ENCODE measurements at places on chromosomes 12 and 14.
A peak's percentile ranks its signal among the peaks of the same experiment; 100 is the strongest.

- no peak for DNase-seq
Observed at GRCh38 chr12:14207905-14208551, 157.5 kb upstream of the ATF7IP start.

DNA sequence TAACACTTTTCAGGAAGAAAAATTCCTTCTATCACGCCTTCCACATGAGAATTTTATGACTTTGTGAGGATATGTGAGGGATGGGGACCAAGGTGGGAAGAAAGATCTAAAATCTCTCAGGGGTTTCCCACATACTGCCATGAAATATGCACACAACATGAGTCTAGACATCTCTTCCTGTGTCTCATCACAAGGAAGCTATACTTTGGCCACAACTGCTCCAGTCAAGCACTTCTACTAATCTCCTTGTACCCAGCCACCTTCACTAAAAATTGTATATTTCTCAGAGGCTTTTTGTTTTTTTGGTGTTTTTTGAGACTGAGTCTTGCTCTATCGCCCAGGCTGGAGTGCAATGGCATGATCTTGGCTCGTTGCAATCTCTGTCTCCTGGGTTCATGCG is 3.2 kb downstream of the OSBPL8 start:
- DNase-seq: no peak

DNA sequence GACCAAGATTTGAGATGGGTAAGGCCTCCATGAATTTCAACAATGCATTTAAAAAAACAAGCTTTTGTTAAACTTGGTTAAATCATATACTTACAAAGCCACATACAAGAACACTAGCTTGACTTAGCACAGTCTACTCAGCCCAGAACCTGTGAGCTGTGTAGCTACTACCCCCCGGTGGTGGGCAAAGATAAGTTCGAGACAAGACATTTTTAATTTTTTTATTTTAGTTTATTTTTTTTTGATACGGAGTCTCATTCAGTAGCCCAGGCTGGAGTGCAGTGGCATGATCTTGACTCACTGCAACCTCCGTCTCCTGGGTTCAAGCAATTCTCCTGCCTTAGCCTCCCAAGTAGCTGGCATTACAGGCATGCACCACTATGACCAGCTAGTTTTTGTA is 3.7 kb upstream of the NECAP1 start:
- DNase-seq: no peak

- no peak for DNase-seq
Observed at GRCh38 chr12:51751661-51752060, 96.9 kb downstream of the FIGNL2 start.

- no peak for DNase-seq
Observed at GRCh38 chr14:79825046-79825521, 386.2 kb downstream of the DIO2 start.

- DNase-seq: no peak
Observed at GRCh38 chr14:23787436-23787835, 151.3 kb downstream of the DHRS2 start.

GRCh38 chr12:40336573-40337199 is 111.9 kb downstream of the LRRK2 start:
- DNase-seq: no peak

DNA sequence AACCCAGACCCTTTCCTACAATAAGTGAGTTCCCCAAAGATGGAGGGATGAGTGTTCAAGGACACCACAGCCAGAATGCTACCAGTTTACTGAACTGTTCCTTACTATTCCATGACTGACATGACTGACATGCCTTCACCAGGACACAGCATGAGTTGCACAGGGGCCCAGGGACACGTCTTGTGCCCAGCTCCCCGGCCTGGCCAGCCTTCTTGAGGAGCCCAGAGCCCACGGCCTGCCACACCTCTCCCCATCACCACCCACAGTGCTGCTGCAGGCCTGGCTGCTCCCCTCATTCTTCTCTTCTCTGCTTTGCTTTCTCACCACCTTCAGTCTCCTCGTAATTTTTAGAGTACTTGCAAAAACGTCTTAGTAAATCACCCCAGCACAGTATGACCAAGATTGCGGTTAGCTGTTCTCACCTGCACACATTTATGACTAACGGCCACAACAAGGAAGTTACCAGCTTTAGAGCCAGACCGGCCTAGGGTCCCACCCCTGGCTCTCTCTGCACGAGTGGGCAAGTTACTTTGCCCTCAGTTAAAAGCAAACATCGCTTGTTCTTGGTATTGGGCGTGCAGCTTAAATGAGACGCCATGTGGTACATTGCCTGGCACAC is 18.5 kb downstream of the PPP2R5E start:
- DNase-seq: no peak

- DNase-seq: no peak
Observed at GRCh38 chr12:45637706-45638105, 91.8 kb upstream of the ARID2 start.

- DNase-seq: no peak
Observed at GRCh38 chr12:57135527-57136326, 7.4 kb downstream of the LRP1 start.

DNA sequence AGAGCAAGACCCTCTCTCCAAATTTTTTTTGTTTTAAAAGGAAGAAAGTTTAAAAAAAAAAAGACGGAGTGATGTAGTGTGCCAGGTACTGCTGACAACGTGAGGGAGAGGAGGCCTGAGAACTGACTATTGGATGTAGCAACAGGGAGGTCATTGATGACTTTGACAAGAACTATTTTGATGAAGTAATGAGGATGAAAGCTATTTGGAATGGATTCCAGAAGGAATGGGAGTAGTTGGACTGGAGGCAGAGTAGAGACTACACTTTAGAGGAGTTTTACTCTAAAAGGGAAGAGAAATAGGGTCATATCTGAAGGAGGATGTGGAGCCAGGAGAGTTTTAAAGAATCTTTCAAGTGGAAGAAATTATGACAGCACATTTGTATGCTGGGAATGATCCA is 27.8 kb upstream of the SLC38A2 start:
- no peak for DNase-seq

GRCh38 chr14:101819251-101819990 is 57.9 kb downstream of the PPP2R5C start:
- DNase-seq: no peak

DNA sequence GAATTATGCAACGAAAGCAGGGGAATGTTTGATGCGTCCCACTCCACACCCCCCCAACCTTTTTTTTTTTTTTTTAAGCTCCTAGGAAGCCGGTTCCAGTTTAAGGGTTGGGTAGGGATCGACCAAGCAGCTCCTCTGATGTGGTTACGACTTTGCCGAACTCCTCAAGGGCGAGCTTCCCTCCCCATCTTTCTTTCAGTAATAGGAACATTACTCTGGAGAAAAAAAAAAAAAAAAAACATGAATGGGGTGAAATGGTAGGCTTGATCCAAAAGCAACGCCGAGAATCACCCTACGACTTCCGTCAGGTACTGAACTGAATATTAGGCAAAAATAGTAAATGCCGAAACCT is 9.6 kb downstream of the BMP4 start:
- DNase-seq: no peak

DNA sequence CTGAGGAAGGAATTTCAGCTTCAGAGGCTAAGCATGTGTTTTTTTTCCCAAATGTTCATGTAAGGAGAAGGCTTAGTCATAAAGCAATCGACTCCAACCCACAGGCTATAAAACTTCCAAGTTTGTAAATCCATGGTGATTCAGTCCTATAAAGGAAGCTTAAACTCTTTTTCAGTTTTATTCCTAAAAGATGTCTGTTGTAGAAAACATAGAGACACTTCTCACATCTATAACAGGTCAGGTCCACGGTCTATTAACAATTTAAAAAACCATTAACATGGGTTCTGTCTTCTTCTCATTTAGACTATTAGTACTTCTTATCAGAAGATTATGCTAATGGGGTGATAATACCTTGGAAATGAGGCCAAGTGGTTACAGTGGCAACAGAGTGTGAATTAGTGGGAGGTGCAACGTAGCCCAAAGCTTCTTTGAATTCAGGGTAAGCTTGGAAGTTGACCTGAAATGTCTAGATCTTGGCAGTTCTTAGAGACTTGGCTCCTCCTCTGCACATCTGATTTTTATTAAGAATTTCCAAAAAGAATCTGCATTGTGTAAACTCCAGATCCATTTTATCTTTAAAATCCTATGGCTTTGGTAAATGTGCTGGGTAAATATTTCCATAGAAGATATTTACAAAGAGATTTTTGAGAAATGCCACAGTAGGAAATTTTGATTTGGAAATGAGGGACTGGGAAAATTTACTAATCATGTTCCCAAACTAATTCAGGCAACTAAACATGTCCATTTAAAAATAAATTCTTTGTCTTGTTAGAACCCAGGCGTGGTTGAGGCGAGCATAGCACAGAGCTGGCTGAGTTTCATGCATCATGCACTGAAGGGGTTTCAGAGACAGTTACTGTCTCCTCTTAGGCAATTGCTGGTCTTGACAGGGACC is 86.4 kb downstream of the EML1 start:
- DNase-seq: peak; percentile 50

DNA sequence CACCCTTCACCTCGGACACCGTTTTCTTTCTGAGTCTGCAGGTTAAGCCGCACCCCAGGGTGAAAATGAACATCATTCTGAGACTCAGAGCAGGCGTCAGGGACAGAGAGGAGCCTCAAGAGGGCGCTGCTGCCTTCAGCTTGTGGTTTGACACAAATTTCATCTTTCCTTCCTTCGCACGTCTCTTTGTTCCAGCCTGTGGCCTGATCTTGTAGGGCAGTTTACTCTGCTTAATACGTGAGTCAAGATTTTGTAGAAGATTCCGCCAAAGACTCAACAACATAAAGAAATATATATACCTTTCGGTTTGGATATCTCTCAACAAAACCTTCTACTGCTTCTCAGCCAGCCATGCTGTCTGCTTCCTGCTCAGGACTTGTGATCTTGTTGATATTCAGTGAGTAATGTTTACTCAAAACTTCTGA is 329.3 kb upstream of the OR4E1 start:
- DNase-seq: no peak

GRCh38 chr12:88258396-88258795 is 116.3 kb downstream of the TMTC3 start:
- DNase-seq: no peak

- no peak for DNase-seq
Observed at GRCh38 chr12:122104844-122105243, 26.3 kb downstream of the MLXIP start.

Measured in D721Med (cell line).